NCI-H1694 (cell line): ENCODE measurements at places on chromosomes 13 and 19.

GRCh38 chr19:45283443-45284033 lies 32.5 kb downstream of the MARK4 start:
- DNase-seq, result no peak

- DNase-seq, result no peak
Measured at GRCh38 chr19:35596366-35596999, 10.5 kb downstream of the PMIS2 start.

DNA sequence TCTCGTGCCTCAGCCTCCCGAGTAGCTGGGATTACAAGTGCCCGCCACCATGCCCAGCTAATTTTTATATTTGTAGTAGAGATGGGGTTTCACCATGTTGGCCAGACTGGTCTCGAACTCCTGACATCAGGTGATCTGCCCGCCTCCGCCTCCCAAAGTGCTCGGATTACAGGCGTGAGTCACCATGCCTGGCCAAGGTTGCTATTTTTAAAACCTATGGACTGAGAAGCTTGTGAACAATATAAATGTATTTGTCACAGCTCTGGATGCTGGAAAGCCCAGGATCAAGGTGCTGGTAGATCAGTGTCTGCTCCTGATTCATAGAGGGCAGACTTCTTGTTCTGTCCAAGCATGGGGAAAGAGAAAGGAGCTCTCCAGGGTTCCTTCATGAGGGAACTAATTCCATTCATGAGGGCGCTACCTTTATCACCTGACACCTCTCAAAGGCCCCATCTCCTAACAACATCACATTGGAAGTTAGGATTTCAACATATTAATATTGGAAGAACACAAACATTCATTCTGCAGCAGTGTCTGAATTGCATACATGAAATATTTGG lies 16.1 kb downstream of the CARD8 start:
- no peak for DNase-seq

DNA sequence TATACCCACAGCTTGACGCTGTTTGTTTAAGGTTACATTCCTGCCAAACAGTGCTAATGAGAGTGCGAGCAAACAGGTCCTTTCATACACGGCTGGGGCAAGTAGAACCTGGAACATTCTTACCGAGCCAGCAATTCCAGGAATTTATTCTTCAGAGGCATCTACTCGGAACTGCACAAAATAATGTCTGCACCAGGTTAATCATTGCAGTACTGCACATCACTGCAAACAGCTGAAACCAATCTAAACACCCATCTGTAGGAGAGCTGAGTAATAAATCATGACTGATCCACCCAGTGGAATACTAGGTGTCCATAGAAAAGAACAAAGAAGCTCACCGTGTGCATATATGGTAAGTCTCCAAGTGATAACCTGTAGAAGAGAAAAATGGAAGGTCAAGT lies 1.2 kb upstream of the ZNF579 start:
- no peak for DNase-seq

DNA sequence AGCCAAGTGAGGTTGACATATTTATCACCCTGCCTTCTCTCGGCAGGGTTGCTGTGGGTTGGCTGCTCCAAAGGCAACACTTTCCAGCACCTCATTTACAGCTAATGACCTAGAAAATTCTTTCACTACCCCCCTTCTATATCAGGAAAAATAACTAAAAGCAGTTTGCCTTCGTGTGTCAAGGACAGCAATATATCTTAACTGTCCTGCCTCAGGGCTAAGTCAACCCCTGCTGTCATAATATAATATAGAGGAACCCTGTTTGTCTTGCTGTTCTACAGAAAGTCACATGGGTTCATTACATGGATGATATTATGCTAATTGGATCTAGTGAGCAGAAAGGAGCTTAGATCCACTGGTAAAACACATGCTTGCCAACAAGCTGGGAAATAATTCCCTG lies 28.1 kb upstream of the USP12 start:
- DNase-seq, result no peak

- DNase-seq, result no peak
Measured at GRCh38 chr19:12834976-12835757, 788 bp upstream of the RTBDN start.

DNA sequence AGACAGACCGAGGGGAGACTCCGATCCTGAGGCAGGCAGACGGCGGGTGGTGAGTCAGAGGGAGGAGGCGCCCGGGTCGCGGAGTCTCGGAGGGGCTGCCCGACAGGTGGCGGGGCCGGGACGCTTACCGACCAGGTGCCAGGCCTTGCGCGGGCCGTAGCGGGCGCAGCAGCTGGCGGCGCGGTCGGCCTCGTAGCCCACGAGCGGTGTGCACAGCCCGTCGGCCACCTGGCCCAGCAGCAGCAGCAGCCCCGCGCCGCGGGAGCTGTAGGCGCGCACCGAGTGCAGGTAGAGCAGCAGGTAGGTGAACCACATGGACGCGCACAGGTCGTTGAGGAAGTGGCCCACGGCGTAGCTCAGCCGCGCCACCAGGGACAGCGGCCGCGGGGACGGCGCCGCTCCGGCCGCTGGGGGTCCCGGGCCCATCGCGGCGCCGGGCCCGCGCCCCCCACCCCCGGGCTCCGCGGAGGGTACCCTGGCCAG lies 367 bp downstream of the MFSD12 start:
- DNase-seq, result no peak

DNA sequence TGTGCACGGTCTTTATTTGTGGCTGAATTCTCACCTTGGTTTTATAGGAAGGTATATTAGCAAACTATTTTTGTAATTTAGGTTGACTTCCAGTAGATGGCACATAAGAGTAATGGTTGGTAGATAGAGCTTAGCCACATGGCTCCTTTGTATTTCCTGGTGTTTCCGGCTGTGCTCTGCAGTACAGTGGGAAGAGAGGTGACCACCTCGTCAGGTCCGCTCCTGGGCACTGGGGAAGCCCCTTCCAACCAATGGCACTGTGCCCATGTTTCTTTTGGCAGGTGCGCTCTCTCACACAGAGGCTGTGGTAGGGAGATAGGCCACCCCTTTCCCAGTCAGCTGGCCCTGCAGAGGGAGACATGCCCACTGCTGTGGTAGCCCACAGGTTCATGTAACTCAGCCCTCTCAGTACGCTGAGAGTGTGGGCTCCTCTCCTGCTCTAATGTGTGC lies 74.3 kb upstream of the ATP12A start:
- no peak for DNase-seq

DNA sequence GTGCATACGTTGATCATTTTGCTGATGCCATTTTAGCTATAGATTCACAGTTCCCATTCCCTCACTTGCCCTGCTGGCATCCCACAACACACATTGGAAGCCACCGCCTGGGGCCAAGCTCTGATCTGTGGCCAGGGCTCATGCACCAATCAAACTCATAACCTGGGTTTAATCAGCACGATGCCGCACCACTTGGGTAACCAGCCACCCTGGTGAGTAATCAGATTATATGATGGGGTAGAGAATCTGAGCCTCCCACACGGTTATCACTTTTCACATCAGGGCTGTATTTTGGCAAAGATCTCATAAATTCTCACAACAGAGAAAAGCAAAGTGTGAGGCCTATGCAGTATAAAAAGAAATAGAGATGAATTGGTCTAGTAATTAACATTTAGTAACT lies 66.0 kb upstream of the TNFRSF19 start:
- no peak for DNase-seq

DNA sequence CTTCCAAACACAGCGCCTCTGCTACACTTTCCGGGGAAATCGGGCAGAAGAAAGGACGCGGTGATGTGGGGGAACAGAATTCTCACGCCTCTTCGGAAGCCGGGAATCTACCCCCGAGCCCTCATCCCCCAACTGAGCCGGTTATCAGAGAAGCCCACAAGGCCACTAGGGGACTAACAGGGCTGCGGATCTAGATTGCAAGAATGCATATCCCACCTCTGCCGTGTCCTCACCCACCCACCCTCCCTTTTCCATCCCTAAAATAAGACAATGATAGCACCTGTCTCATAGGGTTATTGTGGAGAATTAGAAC lies 1.1 kb downstream of the IGFLR1 start:
- no peak for DNase-seq

DNA sequence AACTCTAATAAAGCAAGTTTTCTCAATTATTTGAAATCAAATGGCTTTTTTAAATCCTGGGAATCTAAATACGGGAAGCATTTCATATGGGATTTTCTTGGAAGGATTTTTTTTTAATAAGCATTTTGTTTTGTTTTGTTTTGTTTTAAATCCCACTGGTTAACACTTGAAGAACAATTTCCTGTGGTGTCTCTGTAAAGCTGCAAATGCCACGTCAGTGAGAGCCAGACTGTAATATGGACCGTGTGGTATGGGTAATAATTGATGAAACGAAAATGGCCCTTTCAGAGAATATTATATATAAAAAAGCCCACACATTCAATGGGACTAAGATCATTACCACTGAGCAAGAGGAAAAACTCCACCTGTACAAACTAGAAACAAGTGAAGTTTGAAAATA lies 33.9 kb upstream of the MIR17HG start:
- no peak for DNase-seq

DNA sequence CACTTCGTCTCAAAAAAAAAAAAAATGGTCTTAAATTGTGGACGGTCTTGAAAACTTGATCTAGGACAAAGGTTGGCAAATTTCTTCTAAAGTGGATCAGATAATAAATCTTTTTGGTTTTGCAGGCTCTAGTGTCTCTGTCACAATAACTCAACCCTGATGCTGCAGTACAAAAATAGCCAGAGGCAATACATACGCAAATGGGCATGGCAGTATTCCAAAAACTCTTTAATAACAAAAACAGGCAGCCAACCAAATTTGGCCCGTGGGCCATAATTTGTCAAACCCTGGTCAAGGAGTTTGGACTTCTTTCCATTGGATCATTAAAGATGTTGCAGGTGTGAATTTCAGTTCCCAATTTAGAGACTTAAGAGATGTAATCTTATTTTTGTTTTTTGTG lies 93.5 kb upstream of the MRI1 start:
- no peak for DNase-seq

DNA sequence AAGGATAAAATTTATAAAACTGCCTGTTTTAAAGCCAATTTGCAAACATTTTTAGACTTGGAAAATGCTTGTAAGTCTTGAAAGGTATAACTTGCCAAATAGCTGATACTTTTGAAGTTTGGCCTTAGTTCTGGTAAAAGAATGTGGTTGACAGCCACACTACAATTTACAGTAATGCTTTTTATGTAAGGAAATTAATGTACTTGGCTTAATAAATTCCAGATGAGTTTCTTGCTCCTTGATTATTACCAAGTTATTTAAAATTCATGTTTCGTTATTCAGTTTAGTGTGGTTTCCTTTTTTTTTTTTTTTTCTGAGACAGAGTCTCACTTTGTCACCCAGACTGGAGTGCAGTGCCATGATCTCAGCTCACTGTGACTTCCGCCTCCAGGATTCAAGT lies 14.9 kb downstream of the LMO7 start:
- DNase-seq, result no peak

- DNase-seq, result no peak
Measured at GRCh38 chr19:45646345-45646698, 7.1 kb upstream of the EML2 start.

- DNase-seq, result no peak
Measured at GRCh38 chr13:110161112-110161882, 145.7 kb downstream of the COL4A1 start.

DNA sequence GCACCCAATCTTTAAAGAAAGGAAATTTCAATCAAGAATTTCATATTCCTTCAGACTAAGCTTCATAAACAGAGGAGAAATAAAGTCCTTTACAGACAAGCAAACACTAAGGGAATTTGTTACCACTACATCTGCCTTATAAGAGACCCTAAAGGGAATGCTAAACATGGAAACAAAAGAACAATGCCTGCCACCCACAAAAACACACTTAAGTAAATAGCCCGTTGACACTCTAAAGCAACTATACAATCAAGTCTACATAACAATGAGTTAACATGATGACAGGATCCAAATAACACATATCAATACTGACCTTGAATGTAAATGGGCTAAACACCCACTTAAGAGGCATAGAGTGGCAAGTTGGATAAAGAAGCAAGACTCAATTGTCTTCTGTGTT lies 1056.9 kb upstream of the ATXN8OS start:
- no peak for DNase-seq

DNA sequence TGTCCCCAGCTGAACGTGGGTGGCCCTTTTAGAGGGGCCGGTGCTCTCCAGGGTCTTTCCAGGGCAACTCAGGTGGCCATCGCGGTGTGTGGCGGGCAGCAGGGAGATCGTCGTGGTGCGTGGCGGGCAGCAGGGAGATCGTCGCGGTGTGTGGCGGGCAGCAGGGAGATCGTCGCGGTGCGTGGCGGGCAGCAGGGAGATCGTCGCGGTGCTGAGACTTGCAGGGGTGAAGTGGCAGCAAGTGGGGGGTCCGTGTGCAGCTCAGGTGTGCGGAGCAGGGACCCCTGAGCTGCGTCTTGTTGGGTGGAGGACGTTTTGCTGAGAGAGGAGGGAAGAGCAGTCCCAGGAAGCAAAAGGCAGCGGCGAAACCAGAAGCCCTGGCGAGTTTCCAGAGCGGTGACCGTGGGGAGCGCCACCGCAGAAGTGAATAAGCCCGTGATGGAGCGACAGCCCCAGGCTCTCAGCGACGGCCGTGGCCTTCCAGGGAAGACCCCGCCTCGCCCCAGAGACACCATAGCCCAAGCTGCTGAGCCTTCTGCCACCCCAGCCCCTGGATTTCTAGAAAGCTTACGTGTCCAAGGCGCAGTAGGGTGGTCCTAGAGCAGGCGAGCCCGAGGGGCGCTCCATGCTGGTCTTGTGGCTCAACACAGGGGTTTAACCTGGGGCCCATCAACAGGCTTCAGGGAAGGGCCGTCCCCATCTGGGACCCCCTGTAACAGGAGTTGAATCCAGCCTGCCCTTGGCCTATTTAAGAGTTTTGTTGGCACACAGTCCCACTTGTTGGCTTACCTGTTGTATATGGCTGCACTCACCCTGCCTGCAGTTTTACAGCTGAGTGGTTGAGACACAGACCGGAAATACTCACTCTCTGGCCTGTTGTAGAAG lies 5.4 kb downstream of the NCLN start:
- DNase-seq, result no peak

- no peak for DNase-seq
Measured at GRCh38 chr19:31671411-31672035, 322.3 kb upstream of the TSHZ3 start.

- no peak for DNase-seq
Measured at GRCh38 chr13:73146707-73147106, 87.9 kb downstream of the KLF5 start.
